ENCODE measurements at places on chromosomes 3 and 15.
A peak's percentile ranks its signal among the peaks of the same experiment; 100 is the strongest.

DNA sequence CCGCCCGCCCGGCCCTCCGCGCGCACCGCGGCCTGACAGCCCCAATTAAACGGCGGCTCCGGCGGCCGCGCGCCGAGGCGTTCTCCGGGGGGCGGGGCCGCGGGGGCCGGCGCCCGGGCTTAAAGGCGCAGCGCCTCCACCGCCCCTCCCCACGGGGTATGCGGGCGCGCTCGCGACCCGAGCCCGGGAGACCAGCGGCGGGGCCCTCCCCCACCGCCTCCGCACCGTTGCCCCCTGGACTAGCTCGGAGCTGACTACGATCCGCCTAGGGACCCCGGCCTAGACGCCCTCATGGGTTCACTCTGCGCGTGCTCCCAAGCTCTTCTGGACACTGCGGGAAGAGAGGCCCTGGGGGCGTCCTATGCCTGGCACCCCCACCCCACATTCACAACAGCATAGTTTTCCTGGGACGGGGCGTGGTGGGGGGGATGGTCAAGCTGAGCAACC, at the start of gene DUSP7:
Gene DUSP7 (minus strand): TSS at position 51 of the 447 bp plus-strand sequence. CDS start 205 bp downstream, outside the sequence.
- DNase-seq, result peak; percentile 70

DNA sequence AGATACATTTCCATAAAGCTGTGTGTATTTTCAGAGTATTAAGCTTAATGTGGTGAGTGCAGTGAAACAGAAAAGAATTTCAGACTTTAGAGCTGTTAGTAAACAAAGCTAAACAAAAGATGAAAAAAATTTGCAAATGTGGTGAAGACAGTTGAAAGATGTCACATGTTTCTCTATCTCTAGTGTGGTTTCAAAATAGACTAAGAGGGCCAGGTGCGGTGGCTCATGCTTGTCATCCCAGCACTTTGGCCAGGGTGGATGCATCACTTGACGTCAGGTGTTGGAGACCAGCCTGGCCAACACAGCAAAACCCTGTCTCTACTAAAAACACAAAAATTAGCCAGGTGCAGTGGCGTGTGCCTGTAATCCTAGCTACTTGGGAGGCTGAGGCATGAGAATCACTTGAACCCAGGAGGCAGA, 466.0 kb upstream of the NR2F2 start:
- DNase-seq, result no peak

DNA sequence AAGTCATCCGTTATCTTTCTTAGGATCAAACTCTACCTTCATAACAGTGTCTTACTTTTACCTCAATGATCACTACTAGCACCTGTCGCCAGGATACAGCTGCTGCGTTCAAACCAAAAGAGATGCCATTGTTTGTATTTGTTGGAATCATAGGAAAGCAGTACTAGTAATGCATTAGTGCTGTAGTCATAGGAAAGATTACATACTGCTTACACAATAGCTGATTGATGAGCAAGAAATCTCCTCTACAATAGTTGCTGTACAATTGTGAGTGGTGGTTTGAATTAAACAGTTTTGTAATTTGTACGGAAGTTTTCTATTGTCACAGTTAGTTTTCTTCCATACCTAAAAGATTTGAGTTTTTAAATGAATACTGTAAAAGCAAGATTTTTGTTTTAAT, 21.4 kb downstream of the ACAP2 start:
- DNase-seq, result no peak

DNA sequence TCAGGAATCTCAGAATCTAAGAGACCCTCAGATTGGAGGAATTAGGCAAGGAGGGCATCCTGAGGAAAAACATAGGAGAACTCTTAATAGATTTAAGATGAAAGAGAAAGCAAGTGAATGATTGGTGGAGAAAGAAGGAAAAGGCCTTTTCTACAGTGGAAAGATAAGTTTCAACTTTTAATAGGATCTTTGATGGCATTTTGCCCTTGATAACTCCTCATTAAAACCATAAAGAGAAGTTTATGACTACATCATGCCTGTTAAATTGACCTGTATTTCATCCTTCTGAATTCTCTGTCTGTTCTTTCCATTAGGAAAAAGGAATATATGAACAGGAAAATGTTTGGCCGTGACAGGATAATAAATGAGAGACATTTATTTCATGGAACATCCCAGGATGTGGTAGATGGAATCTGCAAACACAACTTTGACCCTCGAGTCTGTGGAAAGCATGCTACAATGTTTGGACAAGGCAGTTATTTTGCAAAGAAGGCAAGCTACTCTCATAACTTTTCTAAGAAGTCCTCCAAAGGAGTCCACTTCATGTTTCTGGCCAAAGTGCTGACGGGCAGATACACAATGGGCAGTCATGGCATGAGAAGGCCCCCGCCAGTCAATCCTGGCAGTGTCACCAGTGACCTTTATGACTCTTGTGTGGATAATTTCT, 30.1 kb downstream of the TIPARP start:
- no peak for DNase-seq

DNA sequence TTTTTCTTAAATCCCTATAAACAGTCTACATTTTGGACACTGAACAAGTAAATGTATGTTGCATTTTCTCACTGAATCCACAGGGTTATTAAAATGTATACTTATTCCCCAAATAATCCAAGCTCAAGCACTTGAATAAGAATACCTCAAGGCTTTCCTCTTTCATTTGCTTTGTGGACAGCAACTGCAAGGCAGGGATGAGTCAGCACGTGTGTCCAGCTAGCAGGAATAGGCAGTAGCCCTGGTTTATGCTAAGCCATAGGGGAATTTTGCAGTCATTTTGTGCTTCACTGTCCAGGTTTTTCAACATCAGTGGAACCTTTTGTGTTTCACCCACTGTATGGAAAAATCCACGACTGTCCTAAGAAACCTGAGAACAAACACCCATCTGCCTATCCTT, 96.7 kb upstream of the KCNMB2 start:
- DNase-seq, result no peak

Data from stimulated activated naive CD8-positive, alpha-beta T cell treated with anti-CD3 and anti-CD28 coated beads, Interleukin-15, amount 100 ng/mL, for 72 hours (primary cell).